ENCODE measurements at places on chromosomes 2 and 18.

- no peak for DNase-seq
These were observed 42.1 kb downstream of the SAP130 start for GRCh38 chr2:127985735-127986134.

DNA sequence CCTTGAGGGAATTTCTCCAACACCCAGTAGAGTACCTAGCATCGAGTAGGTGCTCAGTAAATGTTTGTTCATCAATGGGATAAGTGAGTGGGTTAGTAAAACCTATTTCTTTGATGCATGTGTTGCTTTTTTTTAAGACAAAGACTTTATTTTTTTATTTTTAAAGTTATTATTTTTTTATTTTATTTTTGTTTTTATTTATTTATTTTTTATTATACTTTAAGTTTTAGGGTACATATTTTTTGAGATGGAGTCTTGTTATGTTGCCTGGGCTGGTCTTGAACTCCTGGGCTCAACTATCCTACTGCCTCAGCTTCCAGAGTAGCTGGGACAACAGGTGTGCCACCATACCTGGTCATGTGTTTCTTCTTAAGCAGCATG lies 20.8 kb downstream of the PLEK start:
- DNase-seq: no peak

DNA sequence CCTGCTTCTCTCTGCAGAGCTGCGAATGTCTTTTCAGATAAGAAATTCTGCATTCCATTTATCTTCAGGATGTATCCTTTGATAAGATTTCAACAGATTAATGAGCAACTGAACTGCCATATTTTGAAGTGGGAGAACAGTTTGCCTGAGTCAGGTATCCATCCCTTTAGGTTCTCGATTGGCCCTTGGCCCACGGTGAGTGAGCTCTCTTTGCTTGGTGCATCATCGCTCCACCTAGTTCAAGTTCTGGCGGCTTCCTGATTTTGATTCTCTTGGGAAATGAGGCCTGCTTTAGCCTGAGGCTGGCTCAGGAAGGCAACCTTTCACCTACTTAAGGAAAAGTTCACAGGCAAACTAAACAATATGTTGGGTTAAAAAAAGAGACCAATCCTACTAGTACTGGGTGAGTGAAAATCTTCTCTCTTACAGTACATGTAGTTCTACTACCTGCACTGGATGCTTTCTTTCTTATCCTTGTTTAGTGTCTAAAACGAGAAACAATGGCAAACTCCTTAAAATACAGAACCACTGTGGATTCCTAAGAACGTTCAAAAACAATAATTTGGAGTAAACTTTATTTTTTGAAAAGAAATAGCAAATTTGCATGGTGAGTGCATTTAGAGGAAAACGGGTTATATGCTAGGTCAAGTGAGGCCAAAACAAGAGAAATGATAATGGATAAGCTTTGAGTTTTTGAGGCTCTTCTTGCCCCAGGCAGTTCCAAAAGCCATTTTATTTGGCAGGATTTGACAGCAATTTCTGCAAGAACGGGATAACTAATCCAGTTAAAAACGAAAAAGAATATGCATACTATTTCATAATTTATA lies 837 bp upstream of the ACSL3 start:
- DNase-seq: no peak

DNA sequence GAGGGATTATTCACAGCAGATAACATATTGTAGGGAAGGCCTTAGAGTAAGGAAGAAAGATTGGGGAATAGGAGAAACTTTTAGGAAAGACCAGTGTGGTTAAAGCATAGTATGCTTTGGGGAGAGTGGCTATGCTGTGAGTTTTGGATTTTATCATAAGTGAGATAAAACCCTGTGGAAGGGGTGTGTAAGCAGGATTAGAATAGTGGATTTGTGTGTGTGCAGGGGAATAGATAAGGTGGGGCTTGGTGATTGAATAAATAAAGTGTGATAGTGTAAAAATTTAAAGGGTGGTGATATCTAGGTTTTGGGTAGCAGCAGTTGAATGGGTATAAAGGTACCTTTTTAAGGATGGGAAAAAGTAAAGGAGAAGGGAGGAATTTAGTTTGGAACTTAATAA lies 137.7 kb downstream of the NCOA1 start:
- DNase-seq: no peak

All from central memory CD4-positive, alpha-beta T cell (primary cell).